ELR (cell line): ENCODE measurements at places on chromosomes 1 and 21.

GRCh38 chr1:204294357-204294756 lies 65.4 kb downstream of the PLEKHA6 start:
- peak; percentile 95 for DNase-seq

DNA sequence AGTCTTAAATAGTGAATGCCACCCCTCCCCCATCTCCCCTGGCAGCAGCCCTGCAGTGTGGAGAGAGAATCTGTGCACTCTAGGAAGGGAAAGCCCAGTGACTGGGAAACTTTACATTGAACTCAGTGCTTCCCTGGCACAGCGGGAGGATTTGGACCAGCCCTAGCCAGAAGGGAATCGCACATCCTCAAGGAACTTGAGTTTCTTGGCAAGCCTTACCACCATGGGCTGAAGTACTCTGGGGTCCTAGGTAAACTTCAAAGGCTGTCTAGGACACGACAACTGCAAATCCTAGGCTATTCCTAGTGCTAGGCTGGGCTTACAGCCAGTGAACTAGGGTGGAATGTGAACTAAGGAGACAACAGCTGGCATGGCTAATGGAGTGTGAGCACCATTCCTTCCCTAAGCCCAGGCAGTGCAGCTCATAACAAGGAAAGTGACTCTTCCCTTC lies 88.3 kb downstream of the COL24A1 start:
- DNase-seq, result no peak

GRCh38 chr1:177270863-177271262 lies 100.1 kb downstream of the BRINP2 start:
- DNase-seq, result no peak

DNA sequence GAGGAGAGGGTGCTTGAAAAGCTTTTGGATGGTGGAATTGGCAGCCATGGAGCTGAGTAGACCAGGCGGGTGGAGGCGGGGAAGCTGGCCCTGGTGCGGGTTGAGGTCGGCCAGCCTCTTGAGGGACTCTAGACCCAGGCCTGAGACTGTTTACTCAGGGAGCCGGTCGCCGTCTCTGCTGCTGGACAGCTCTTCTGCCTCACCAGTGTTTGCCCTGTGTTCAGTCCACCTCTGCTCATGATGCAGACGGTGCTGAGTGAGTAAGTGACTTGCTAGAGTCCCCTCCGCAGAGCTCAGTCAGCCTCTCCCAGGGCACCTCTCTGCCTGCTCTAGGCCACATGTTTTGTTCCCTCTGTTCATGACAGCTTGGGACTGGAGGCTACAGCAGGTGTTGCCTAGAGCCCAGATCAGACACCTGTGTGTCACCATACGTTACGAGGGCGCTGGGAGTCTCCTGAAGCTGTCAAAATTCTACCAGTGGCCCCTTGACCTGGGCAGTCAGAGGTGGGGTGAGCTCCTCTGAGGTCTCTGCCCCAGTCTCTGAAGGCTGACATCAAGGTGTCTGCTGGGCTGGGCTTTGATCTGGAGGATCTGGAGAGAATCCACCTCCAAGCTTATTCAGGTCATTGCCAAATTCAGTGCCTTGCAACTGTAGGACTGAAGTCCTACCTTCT lies 73.5 kb upstream of the WNT4 start:
- DNase-seq, result no peak

GRCh38 chr1:46942086-46942485 lies 810 bp upstream of the CYP4A11 start:
- DNase-seq, result no peak

GRCh38 chr21:39647476-39647875 lies 34.7 kb downstream of the B3GALT5 start:
- DNase-seq, result peak; percentile 85
